ENCODE measurements at places on chromosomes 4 and X. TPM values are rescaled to one million over a fixed set of nuclear protein-coding genes. Genes with fewer than 3 reads are reported as not detected.
A peak's percentile ranks its signal among the peaks of the same experiment; 100 is the strongest.

GRCh38 chr4:185139736-185140135 is 3.3 kb upstream of the SLC25A4 start:
- DNase-seq: no peak

DNA sequence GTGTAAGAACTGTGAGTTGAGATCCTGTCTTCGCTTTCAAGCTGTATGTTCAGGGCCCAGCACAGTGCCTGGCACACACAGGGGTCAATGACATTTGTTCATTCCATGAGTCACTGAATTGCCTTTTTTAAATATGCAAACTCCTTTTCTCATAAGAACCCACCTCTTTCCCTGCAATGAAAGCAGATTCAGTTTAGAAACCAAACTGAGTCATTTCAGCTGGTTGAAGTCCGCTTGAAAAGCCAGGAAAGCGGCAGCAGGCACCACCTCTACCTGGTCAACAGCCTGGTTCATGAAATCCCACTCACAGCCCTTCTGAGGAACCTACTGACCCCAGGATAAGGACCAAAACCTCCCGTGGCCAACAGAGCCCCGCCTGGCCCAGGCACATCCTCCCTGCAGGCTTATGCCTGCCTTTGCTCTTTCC is 4.5 kb upstream of the C1QTNF7 start:
- no peak for DNase-seq

GRCh38 chr4:41693629-41694028 is 54.9 kb downstream of the PHOX2B start:
- DNase-seq: peak; percentile 47

GRCh38 chrX:140918398-140919038 is 83.9 kb upstream of the SPANXB1 start:
- DNase-seq: peak; percentile 43

DNA sequence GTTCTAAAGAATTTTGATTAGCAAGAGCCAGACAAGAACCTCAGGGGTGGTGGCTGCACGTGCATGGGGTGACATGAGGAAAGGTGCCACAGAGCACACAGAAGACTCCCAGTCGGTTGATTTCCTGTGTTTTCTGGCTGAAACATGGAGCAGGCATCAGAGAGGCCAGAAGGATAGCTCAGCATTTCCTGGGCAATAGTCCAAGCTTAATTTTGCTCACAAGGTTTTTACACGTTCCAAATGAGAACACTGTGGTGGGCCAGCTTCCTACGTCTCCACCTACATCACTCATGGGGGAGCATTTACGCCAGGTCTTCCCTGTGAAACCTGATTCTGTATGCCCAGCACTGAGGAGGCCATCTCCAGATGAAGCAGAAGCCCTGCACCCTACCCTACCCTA is 212.5 kb upstream of the CLNK start:
- DNase-seq: peak; percentile 25

GRCh38 chr4:19580095-19580494 is 671.6 kb upstream of the SLIT2 start:
- DNase-seq: peak; percentile 15

DNA sequence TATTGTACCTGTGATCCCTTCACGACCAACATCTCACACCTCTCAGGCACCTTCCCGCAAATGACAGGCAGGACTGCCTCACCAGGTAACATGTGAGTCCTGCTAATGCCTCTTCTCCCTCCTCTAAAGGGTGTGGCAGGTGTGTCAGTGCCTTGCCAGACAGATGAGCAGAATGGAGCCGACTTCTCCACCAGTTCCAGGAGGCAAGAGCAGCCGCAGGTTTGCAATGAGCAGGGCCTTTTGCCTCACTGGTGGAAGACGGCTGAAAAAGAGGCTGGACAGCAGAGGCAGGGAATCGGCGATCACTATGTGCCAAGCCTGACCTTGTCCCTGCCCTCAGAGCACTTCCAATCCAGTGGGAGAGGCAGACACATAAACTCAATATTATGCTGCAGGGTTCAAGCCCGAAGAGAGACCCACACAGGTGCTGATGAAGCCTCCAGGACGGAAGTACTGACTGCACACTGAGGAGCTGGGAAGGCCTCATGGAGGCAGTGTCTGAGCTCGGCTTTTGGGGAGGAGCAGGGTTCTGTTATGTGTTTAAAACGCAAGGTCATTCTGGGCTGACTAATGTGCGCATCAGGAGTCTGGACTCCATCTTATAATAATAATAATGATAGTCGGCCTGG is 57.9 kb downstream of the C4orf50 start:
- no peak for DNase-seq

GRCh38 chrX:14919407-14919806 is 46.2 kb downstream of the MOSPD2 start:
- DNase-seq: no peak

Gene NEUROG2
- total RNA-seq: not detected

Gene COL4A6
- total RNA-seq: 16.7 TPM

Data from lung (tissue), 17 donors.